ENCODE measurements at places on chromosomes 7 and 10. TPM values are rescaled to one million over a fixed set of nuclear protein-coding genes. Genes with fewer than 3 reads are reported as not detected.

STARD3NL gene
- total RNA-seq = 75.0 TPM

TMEM178B gene
- total RNA-seq = 10.9 TPM

HOXA3 gene
- 5.8 TPM for total RNA-seq

SFR1 gene
- 13.0 TPM for total RNA-seq

SLC26A5 gene
- total RNA-seq = not detected

TMEM273 gene
- not detected for total RNA-seq

OR2A12 gene
- total RNA-seq = not detected

ZNRF2 gene
- 13.6 TPM for total RNA-seq

SEMA3D gene
- 72.1 TPM for total RNA-seq

ACSM6 gene
- not detected for total RNA-seq

COL1A2 gene
- not detected for total RNA-seq

HECW1 gene
- 24.7 TPM for total RNA-seq

CDC14C gene
- 0.23 TPM for total RNA-seq

MEIG1 gene
- not detected for total RNA-seq

TDRD1 gene
- total RNA-seq = not detected

CYP2E1 gene
- 1.6 TPM for total RNA-seq

IFT22 gene
- total RNA-seq = 33.0 TPM

GPNMB gene
- total RNA-seq = 2.7 TPM

FGFBP3 gene
- total RNA-seq = 1.6 TPM

MOGAT3 gene
- total RNA-seq = not detected

PRTFDC1 gene
- 20.8 TPM for total RNA-seq

HERC4 gene
- 49.6 TPM for total RNA-seq

EMX2 gene
- total RNA-seq = not detected

C10orf62 gene
- 0.12 TPM for total RNA-seq

LLCFC1 gene
- total RNA-seq = not detected

PLCE1 gene
- total RNA-seq = 0.32 TPM

PLAC9 gene
- total RNA-seq = not detected

Data from NCI-H460 (cell line).